ENCODE measurements at places on chromosomes 4 and X.

DNA sequence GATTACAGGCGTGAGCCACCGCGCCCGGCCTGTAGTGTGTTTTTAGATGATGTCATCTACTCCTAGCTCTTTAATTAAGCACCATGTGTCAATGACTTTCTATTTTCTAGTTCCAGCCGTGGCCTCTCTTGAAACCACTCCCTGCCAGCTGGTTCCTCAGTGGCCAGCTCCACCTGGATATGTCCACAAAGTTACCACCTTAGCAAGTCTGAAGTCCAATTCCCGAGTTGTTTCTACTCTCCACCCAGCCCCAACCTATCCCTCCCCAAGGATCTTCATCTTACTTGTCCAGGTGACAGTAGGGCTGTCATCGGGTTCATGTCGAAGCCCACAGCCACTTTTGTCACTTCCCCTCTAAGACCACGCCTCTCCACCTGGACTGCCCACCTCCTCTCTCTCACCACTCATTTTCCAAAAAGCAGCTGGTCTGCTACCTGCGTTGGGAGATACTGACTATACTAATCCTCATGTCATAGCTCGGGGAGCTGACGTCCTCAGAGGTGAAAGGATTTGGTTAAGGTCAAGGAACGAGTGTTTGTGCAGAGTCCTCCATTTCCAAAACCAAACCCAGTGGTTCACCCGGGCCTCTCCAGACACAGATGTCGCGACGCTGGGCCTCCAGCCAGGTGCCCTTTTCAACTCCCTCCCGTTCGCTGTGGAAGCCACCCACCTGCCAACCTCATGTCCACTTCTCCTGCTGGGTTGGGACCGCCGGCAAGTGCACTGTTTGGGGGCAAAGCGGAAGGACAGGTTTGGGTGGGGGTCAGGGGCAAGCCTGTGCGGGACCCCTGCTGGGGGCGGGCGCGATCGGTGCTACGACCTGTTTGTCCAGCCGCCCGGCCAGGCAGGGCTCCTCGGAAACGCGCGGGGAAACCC, 704 bp downstream of the FAM3A start:
- DNase-seq: no peak

DNA sequence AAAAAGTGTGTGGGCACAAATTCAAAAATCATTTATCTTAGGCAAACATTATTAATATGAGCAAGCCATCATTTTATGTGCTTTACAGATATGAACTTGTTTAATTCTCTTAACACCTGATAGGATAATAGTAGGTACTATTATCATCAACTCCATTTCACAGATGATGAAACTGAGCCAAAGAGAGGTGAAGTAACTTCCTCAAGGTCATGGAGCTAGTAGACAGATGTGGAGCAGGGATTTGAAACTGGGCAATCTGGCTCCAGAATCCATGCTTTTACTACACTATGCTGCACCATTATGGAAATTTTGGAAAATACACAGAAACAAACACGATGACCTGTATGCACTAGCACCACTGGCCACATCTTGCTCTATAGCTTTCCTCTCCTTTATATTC, 1.0 kb upstream of the PIN4 start:
- DNase-seq: no peak

DNA sequence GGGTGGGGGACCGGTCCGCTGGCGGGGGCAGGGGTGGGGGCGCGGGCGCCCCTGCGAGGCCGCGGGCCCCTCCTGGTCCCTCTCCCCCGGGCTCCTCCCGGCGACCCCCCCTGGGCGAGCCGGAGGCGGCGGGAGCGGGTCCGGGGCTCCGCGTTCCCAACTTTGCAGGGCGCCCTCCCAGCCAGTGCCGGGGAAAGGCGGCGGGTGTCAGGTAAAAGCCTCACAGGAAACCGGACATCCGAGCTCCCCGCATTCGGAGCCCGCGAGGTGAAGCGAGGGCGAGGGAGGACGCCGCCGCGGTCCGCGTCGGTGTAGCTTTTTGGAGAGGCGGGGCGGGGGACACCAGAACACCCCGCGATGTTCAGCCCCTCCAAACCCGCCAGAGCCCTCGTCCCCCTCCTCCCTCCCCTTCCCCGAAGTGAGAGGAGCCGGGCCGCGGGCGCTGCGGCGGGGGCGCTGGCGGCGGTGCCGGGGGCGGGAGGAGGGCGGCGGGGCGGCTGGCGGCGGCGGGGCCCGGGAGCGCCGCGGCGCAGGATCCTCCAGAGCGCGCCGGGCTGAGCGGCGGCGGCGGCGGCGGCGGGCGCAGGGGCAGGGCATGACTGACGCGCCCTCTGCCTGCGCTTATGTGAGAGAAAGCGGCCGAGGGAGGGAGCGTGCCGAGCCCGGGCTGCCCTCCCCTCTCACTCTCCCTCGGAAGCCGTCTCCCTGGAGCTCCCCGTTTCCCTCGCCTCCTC, at the start of gene VEGFC:
Gene VEGFC, minus strand, starts transcription at position 597 of the 734 bp plus-strand sequence. CDS start 611 bp downstream, outside the sequence.
- DNase-seq: peak; percentile 74

- no peak for DNase-seq
Observed at GRCh38 chrX:133493366-133493765, 78.1 kb upstream of the GPC4 start.

DNA sequence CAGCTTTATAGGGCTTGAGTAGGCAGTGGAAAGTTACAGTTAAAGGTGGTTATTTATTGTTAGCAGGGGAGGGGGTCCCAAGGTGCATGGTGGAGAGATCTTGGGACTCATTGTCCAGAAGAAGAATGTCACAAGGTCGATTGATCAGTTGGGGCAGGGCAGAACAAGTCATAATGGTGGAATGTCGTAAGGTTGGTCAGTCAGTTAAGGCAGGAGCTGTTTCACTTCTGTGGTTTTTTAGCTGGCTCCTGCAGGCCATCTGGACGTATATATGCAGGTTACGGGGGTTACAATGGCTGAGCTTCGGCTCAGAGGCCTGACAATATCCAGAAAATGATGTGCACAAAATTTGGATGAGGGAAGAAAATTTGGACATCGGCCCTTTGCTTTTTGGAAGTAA, 7.1 kb downstream of the OFD1 start:
- DNase-seq: no peak

GRCh38 chrX:15242899-15243555, 26.9 kb downstream of the ASB9 start:
- DNase-seq: peak; percentile 37

GRCh38 chr4:8086783-8087445, 71.7 kb downstream of the ABLIM2 start:
- no peak for DNase-seq

DNA sequence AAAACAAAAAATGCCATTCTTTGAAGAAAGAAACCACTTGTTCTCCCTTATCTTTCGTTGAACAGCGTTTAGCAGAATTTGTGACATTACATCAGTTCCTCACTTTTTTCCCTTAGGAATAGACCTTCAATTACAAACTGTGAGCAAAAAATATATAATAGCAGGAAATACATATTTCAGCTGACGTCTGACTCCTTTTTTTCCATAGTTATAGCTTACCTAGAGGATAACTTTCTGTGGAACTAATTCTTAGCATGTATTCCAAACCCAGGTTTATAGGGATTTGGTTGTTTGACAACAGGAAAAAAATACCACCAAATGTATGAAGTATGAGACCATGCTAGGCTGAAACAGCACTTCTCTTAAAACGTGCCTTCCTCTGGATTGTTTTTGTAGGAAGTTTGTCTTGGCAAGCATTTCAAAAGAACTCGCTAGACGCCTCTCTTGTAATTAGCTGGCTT, 2.0 kb upstream of the LIMCH1 start:
- no peak for DNase-seq

DNA sequence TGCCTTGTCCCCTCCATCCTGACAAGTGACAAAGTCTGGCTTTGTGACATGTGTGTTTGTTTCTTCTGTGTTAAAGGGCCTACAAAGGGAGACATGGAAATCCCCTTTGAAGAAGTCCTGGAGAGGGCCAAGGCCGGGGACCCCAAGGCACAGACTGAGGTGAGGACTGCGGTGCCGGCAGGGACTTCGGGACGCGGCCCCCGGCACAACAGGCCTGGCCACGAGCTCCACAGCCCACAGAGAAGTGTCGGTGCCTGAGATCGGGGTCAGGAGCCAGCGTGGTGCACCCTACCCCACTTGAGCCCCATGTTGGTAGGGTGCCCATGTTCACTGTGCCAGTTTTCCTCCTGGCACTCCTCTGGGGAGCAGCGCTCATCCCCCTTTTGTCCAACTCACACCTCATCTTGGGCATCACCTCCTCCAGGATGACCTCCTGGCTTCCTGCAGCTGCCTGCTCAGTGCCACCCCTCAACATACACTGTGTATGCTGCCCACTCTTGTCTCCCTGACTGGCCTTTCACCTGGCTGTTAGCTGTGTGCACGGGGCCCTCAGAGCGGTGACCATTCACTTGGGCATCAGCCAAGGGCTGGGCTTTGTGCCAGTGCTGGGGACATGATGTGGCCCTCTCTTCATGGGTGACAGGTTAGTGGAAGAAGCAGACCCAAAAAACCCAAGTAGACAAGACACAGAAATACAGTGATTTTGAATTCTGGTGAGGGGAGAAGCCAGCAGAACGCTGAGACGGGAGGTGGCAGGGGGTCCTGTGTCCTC, 17.6 kb downstream of the WFS1 start:
- DNase-seq: no peak

GRCh38 chr4:113564493-113564892, 197.0 kb downstream of the CAMK2D start:
- no peak for DNase-seq

DNA sequence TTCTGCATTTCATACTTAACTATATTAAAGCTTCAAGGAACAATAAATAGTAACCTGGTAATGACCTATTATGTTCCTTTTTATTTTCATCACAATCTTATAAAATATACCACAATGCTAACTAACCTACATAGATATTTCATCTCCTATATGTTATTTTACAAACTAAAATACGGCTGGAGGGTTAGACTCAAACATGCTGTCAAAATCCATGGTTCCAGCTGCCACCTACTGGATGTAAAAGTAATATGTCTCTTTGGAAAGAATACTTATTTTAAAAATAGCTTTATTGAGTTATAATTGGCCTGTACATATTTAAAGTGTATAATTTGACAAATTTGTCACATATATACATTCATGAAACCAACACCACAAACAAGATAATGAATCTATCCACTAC, 15.0 kb downstream of the RGN start:
- no peak for DNase-seq

DNA sequence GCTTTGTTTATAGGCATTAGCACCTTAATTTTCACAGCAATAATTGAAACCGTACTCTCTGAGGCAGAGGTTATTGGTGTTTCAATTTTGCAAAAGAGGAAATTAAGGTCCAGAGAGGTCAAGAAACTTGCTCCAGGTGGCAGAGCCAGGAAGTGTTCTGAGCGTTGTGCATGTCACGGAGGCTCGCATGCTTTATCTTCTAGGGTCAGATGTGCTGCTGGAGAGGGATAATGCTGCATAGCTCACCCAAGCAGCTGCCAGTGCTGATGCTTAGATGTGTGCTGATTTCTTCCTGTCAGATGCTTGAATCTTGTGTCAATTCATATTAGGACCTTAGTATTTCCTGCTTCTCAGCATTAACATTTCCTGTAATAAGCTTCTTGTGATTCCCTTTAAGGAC, 13.0 kb upstream of the FGF5 start:
- DNase-seq: no peak

- DNase-seq: no peak
Observed at GRCh38 chr4:75016472-75016871, 83.6 kb downstream of the PARM1 start.

GRCh38 chr4:105277702-105278101, 131.0 kb downstream of the TET2 start:
- DNase-seq: no peak

GRCh38 chr4:98555798-98556445, 102.5 kb downstream of the TSPAN5 start:
- DNase-seq: no peak

GRCh38 chr4:75736862-75737261, 12.5 kb downstream of the USO1 start:
- no peak for DNase-seq

- no peak for DNase-seq
Observed at GRCh38 chr4:169617306-169617705, 3.1 kb upstream of the CLCN3 start.

- no peak for DNase-seq
Observed at GRCh38 chrX:121585626-121586025, 538.2 kb downstream of the GLUD2 start.

DNA sequence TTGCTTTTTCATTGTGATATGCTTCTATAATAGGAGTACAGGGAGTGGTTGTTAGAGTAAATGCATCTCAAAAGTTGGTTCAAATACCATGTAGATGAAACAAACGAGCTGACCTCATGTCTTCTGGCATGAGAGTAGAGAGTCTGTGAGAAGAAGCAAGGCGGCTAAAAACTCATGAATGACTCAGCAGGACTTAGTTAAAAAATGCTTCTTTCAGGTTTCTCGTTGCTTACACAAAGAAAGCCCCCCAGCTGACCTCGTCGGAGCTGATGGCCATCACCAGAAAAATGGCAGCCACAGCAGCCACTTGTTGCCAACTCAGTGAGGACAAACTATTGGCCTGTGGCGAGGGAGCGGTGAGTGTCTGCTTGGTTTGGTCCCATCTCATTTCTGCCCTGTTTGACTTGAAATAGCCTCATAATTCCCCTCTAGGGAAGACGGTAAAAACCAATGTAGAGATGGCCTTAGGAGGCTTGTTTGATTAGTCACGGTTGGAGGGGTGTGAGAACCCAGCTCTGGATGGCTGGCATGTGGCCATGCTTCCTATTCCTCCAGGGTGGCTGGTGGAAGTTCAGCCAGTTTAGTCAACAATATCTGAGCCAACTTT, 14.5 kb downstream of the AFP start:
- peak; percentile 80 for DNase-seq

GRCh38 chr4:16263056-16263455, 36.8 kb upstream of the TAPT1 start:
- DNase-seq: no peak

- DNase-seq: no peak
Observed at GRCh38 chr4:140641789-140642439, 73.2 kb upstream of the UCP1 start.

- no peak for DNase-seq
Observed at GRCh38 chr4:55181010-55182005, 55.9 kb upstream of the KDR start.

DNA sequence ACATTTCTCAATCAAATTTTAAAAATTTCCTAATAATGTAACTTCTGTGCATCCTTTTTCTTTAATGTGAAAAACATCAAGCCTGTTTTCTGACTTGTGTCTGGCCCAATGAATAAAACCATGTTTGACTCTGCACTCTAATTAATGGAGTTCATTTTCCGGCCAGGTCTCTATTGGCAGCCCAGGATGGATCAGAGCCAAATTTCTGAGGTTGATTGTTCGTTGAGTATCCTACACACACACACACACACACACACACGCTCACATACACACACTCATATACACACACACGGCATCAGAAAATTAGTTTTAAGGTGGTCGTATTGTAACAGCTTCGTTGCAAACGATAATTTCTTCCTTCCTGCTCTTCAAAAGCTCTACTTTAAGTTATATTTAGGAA, 28.9 kb upstream of the TLL1 start:
- DNase-seq: no peak

Measured in stromal cell of bone marrow (primary cell).